ENCODE measurements at places on chromosomes 2 and 18. TPM values are rescaled to one million over a fixed set of nuclear protein-coding genes. Genes with fewer than 3 reads are reported as not detected.

Gene TACR1
- total RNA-seq = 0.13 TPM

Gene LRP1B
- total RNA-seq = not detected

DNA sequence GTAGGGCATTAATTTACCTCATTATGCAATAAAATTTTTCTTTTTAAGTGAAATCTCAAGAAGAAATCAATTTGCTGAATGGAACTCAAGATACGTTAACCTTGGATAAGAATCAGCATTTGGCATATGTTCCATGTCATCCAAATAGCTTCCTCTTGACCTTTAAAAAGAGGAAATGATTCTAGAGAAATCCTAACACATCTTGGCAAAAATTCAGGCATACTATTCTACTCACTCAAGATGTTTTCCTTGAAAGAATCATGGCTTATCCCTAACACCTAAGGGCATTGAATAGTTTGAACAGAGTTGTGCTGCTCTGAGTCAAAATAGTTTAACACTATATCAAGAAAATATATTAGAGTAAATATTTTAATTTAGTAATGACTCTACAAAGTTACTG is 678.0 kb downstream of the EPHA4 start:
- peak; percentile 46 for DNase-seq

DNA sequence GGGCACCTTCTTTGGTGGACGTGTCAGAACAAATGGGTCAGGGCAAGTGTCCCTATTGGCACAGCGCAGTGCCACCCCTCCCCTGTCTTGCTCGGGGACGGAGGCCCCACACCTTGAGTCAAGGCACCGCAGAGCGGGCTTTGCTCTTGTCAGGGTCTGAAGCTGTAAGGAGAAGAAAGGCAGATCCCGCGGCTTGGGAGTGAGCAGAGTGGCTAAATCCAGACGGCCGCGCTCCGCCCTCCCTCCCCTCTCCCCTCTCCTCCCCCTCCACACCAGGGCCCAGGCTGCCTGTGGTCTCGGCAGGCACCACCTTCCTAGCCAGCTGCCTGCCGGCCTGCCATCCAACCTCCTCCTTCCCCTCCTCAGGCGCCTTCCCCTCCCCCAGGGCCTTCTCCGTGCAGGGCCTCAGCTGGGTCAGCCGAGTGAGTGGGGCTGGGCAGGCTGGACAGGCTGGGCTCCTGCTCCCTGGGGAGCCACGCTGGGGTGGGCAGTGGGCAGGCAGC is 25.8 kb downstream of the SPEG start:
- peak; percentile 40 for DNase-seq
